Stimulated activated CD4-positive, alpha-beta T cell treated with anti-CD3 and anti-CD28 coated beads, Interleukin-1b, Interleukin-23, amount 100 ng/mL, for 1 hour (primary cell): ENCODE measurements at places on chromosomes 4 and X.

DNA sequence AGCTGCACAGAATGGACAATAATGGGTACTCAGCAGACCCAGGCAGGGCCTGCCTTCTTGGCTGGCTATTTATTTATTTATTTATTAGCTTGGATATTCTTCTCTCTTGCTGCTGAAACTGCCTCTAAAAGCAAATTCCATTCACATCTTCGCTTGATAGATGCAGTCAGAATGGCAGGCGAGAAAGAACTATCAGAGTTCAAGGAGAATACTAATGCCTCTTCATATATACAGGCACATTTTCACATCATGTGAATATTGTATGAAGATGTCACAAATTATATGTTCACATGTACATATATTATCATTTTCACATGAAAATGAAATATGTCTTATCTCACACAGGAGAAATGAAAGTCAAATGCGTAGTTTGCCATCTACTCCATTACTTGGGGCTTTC lies 479.7 kb upstream of the ATOH1 start:
- no peak for DNase-seq

- DNase-seq: no peak
Measured at GRCh38 chr4:78667764-78668163, 108.4 kb upstream of the BMP2K start.

- no peak for DNase-seq
Measured at GRCh38 chr4:123813901-123814300, 417.3 kb downstream of the SPRY1 start.

DNA sequence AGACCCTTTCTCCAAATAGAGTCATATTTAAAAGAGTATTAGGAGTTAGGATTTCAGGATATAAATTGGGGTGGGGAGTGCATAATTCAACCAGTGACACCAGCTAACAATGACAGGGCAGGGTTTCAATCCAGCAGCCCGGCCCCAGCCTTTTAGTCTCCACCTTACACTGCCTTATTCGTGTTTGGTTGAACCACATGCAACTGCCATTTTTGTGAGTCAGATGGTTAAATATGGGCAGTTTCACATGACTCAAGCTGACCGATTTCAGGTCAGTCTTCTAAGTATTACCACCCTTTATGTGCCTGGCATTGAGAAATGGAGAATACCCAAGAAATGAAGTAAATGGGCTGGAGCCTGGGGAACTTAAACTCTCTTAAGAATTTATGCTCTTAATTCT lies 102.8 kb downstream of the STOX2 start:
- DNase-seq: no peak

- no peak for DNase-seq
Measured at GRCh38 chr4:178275671-178276360, 833.6 kb upstream of the AGA start.

DNA sequence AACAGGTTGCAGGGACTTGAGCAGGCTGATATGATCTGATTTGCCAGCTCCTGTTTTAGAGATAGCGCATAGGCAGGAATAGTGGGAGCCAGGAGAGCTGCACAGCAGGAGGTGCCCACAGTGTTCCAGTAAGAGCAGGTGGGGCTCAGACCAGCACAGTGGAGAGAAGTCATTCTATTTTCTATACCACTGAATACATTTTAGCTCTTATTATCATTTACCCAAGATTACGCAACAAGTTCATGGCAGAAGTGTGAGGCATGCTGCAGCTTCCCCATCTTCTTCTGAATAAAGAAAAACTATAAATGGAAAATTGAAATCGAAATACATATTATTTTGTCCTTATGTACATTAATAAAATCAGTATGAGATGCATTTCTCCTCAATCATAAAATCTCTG lies 114.7 kb upstream of the EDNRA start:
- DNase-seq: no peak
